H9 (cell line): ENCODE measurements at places on chromosomes 6 and 20. TPM values are rescaled to one million over a fixed set of nuclear protein-coding genes. Genes with fewer than 3 reads are reported as not detected.

DNA sequence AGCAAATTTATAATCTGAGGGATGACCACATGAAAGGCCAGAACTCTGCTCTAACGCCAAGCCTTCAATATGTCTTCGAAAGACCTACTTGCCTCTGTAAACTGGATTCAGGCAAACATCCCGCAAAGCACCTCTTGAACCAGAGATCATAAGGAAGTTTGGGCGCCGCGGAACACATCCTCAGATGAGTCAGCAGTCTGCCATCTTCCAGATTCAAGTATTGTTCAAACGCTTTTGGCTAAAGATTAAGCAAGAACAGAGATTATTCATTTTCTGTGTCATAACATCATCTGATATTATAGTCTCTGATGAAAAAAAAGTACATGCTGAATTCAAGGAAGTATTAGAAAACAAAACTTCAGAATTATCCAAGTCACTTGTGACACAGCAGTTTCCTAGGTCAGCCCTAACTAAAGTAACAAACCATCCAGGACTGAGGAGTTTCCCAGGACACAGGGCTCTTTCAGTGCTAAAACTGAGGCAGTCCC, 20.8 kb downstream of the TBC1D7 start:
- H3K27ac ChIP-seq: no peak overlapping the region
- DNase-seq: no peak
- no peaks in the 10 kb centered on the region for H3K27me3 ChIP-seq
- peaks cover 50% of the 10 kb centered on the region for H3K36me3 ChIP-seq
- H3K4me1 ChIP-seq: no peaks in the 10 kb centered on the region
- H3K4me3 ChIP-seq: no peak overlapping the region

GRCh38 chr20:20691477-20692235, 20.8 kb downstream of the RALGAPA2 start:
- H3K4me1 ChIP-seq: no peaks in the 10 kb centered on the region
- no peak for DNase-seq
- no peaks in the 10 kb centered on the region for H3K27me3 ChIP-seq
- no peak overlapping the region for H3K27ac ChIP-seq

DNA sequence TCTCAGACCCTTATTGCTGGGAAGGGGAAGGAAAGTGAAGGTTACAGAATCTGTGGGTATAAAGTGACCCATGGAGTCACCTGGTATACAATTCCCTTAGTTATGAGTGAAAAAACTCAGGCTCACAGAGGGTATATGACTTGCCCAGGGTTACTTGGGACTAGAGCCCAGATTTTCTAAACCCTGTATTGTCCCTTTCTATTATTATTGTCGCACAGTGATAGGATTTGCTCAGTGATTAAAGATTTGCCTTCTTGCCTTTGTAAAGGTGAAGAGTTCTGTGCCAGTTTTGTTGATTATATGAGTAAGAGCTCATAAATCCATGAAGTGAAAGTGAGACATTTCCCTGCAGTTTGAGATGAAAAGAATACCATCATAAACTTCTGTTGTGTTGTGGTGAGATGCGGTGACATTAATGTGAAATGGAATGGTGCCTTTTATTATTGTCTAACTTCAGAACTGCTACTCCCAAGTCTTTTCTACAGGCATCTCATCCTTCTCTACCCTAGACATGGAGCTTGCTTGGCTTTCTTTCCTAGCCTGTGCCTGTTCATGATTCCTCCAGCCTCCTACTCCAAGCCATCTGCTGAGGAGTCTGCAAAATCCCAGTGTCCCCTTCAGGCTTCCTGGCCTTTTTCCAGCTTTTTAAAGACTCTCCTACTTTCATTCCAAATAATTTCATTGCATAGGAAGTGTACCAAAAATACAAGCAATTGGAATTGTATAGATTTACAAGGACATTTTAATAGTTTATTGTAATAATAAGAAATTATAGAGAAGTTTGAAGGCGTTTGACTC, 33.5 kb upstream of the ADIG start:
- H3K36me3 ChIP-seq: peaks cover 3% of the 10 kb centered on the region; the same call in 1 of the 3 replicates
- H3K27ac ChIP-seq: no peak overlapping the region
- no peaks in the 10 kb centered on the region for H3K4me1 ChIP-seq
- no peaks in the 10 kb centered on the region for H3K27me3 ChIP-seq
- DNase-seq: no peak

- DNase-seq: peak; percentile 65
- H3K4me3 ChIP-seq: peak overlapping the region; percentile 56
- H3K4me1 ChIP-seq: no peaks in the 10 kb centered on the region
- no peak overlapping the region for H3K27ac ChIP-seq
These were observed 630 bp downstream of the PPP1R3G start for GRCh38 chr6:5085648-5086293.

DNA sequence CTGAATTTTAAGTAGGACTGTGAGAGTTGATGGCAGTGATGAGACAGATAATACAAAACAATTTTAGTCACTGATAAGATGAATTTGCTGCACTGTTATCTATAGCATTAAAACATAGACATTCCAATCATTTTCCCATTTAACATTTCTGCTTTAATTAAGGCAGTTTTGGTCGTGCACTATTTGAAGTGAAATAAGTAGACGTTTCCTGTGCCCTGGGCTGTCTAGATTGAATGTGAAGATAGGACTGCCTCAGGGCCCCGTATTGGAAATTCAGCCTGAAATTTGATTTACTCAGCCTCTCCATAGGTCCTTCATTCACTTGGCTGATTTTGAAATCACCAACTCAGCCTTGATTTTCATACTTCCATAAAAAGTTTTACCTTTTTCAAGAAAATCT, 48.3 kb downstream of the ARID1B start:
- no peaks in the 10 kb centered on the region; the same call in 2 of the 3 replicates for H3K36me3 ChIP-seq
- no peak overlapping the region for H3K27ac ChIP-seq
- H3K4me1 ChIP-seq: peaks cover 4% of the 10 kb centered on the region; the same call in 1 of the 2 replicates
- DNase-seq: no peak

GRCh38 chr6:145071836-145072235, 663.5 kb downstream of the EPM2A start:
- H3K36me3 ChIP-seq: no peaks in the 10 kb centered on the region
- no peak overlapping the region for H3K27ac ChIP-seq
- no peak for DNase-seq

DNA sequence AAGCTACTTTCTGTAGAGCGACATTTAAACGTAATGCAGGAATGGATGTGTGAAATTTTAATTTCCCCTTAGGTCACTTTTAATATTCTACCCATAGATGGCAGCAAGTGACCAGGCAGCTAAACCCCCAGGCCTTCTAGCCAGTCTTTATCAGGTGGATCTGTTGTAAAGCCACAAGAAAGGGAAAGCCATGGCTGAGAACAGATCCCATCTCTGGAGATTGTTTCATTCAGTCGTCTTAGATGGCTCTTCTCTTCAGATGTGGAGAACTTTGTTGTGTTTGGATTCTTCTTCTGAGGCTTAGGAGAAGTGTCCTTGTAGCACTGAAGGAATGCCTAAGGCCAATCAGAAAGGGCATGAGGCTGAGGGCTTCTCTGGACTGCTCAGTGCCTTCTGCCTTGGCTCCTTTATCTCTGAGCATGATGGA, 15.8 kb upstream of the RNF182 start:
- H3K36me3 ChIP-seq: no peaks in the 10 kb centered on the region
- peak; percentile 52 for DNase-seq
- no peaks in the 10 kb centered on the region for H3K27me3 ChIP-seq
- peaks cover 3% of the 10 kb centered on the region; the same call in 1 of the 2 replicates for H3K4me1 ChIP-seq

The HLA-E gene
- 24.2 and 28.1 TPM in 2 replicates for total RNA-seq

The PRRT1 gene
- total RNA-seq: 1.8 and 1.9 TPM in 2 replicates

The E2F3 gene
- total RNA-seq: 34.7 and 35.7 TPM in 2 replicates
